ENCODE measurements at places on chromosomes 12 and 14. TPM values are rescaled to one million over a fixed set of nuclear protein-coding genes. Genes with fewer than 3 reads are reported as not detected.

The KRT83 gene
- total RNA-seq: not detected

The CD163L1 gene
- not detected for total RNA-seq

The TSPAN9 gene
- 14.5 TPM for total RNA-seq

The PSME1 gene
- 132 TPM for total RNA-seq

The BICD1 gene
- 10.9 TPM for total RNA-seq
